T-helper 2 cell (primary cell): ENCODE measurements at places on chromosomes 2 and 18.

DNA sequence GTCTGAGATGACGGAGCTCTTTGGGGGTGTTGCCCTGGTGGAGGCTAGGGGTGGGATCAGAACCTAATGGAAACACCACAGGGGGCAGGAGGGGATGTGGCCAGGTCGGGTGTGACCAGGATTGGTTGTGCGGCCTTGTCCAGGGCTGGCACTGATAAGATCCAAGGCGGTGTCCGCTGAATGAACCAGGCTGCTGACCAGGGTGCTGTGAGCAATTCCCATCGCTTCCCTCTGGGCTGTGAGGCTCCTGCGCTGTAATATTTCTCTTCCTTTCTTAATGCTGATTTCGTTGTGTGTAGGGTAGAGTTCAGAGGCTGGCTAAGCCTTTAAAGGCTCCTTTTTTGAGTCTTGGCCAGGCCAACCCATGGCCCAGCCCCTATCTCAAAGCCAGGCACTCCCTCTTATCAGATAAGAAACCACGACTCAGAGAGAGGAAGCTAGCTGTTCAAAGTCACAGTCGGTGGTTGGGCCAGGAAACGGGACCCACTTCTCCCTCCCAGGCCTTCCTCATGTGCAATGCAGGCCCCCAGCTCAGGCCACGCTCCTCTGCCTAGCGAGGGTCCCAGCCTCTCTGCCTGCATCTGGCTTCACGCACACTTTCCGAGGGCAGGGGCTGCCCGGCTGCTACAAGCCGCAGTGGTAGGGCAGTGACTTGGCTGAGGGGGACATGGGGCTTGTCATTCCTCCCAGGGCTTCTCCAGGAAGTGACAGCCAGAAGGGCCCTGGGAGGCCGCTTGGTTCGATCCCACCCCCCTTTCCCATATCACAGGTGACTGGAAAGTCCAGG, 26.0 kb upstream of the FOSL2 start:
- peak; percentile 97 for DNase-seq

GRCh38 chr2:7527165-7527722, 610.0 kb downstream of the RNF144A start:
- no peak for DNase-seq

DNA sequence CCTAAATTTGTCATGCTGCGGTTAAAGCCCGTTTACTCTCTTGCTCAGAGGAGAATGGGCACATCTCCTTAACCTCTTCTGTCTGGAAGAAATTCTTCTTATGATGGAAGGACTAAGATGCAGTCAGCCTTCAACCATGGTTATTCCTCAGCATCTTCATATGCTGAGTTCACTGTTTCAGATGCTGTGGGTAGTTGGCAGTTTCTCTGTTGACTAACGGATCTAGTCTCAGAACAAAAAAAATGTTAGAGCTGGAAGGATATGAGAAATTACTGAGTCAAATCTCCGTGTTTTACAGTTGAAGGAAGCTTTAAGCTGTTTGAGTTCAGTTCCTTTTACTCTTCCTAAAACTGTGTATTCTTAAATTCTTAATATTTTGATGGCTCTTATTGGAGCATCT, 43.6 kb upstream of the PGAP1 start:
- no peak for DNase-seq

GRCh38 chr2:240960971-240961876, 37.2 kb upstream of the SNED1 start:
- DNase-seq, result no peak

DNA sequence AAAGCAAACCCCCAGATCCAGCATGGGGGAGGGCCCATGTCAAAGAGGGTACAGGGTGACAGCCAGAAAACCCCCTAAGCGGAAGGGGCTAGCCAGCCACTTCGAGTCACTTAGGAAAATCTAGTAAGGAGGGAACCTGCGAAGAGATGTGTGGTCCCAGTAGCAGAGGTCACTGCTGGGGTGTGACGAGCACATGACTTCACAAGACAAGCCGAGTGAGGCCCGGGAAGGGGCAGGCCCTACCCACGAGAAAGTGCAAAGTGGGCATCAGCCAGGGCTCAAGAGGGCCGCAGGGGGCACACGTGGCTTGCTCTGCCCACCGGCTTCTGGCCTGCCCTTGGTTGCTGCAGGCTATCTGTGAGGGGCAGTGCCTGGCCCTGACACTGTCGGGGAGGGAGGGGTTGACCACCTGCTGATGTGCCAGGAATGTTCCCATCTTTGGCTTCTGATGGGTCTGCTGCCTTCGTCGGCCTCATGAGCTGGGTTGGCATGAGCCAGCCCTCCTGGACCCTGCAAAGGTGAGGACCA, 11.5 kb downstream of the ODC1 start:
- DNase-seq, result no peak

DNA sequence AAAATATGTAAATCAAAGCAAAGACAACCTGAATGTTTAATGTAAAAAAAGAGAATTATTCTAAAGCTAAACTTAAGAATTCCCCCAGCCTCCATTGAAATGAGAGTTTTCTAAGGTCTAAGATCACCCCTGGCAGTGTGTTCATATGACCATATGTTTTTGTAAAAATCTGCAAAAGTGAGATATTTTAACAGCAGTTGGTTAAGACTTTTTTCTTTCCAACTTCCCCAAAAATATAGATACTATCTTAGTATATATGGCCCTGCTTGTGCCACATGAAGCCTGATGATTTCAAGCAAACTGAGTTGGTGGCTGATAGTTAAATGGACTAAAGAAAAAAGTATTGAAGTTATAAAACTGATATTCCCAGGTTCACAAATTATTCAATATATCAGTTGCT, 35.4 kb downstream of the ZNF804A start:
- DNase-seq, result no peak

- DNase-seq, result no peak
These were observed 26.1 kb upstream of the MAL start for GRCh38 chr2:94999431-94999883.

- no peak for DNase-seq
These were observed 955.2 kb upstream of the CELF4 start for GRCh38 chr18:38520786-38521185.

DNA sequence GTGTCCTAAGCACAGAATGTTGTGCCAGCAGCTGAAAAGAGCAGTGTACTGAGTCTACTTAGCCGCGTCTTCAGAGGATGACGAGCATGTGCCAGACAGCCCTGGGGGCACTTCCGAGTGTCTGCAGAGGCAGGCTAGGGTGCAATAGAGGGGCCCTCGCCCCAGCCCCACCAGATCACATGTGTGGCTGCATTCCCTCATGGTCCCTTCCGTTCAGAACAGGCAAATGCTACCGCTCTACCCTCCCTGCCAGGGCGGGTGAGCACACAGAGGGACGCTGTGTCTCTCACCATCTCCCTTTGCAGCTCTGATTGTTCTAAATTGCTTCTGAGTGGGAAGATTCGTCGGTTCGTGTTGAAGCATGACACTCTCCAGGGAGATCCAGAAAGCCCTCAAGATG, 212.2 kb upstream of the RAB12 start:
- DNase-seq, result no peak

DNA sequence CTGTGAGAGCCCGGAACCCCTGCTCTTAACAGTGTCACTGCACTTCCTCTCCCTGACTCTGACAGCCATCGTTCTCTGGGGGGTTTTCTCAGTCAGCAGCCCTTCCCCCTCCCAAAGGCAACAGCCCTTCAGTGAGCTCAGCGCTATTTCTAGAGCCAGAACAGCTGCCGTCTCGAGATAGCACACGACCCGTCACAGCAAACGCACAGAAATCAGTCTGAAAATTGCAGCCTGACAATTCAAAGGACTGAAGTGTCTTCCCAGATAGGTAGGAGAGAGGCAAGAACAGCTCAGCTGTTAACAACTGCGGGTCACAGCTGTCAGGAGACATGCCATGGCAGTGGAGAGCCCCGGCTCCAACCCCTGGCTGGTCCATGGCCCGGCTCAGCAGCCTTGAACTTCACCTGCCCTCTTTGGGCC, 45.4 kb downstream of the ST8SIA5 start:
- DNase-seq, result no peak

- DNase-seq, result no peak
These were observed 80.1 kb upstream of the CTNNA2 start for GRCh38 chr2:79432731-79433146.

GRCh38 chr18:36485772-36486171, 188.3 kb downstream of the FHOD3 start:
- DNase-seq, result no peak

DNA sequence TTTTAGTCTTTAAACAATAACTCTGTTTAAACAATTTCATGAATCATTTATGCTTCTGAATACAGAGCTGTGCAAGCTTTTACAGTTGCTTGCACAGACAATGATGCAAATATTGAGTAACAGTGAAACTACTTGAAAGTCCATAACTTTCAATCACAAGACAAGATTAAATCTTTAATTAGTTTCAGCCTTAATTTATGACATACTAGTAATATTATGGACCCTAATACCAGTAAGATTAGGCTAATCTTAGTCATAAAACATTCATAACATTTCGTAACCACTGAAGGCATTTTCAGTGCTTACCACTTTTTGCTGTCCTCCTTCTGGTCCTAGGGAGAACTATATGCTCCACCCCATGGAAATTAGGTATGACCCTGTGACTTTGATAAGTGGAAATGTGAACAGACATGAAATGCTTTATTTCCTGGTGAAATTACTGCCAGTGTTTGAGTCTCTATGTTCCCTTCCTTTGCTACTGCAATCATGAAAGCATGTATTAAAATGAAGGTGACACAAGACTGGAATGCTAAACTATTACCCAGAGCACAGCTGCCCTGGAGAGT, 1.8 kb upstream of the COBLL1 start:
- no peak for DNase-seq

- no peak for DNase-seq
These were observed 62.8 kb downstream of the ARL6IP6 start for GRCh38 chr2:152781175-152781574.

- DNase-seq, result no peak
These were observed 34.6 kb upstream of the B3GNT7 start for GRCh38 chr2:231360881-231361371.

DNA sequence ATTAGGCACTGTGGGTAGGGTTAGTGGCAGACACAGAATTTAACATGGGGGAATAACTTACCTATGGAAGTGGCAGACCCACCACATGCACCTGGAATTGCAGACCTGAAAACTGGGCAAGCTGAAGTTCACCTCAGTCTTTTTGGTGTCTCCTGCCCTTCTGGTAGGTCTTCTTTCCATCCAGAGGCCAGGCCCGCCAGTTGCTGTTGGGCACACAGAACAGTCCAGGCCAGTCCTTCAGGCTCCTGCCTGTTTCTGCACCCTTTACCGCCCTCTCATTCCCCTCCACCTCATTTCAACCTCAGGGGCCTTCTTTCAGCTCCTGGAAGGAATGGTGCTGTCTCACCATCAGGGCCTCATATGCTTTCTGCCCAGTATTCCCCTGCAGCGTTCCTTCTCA, 358.9 kb upstream of the ETAA1 start:
- no peak for DNase-seq

GRCh38 chr2:240573516-240574385, 5.5 kb downstream of the RNPEPL1 start:
- no peak for DNase-seq

GRCh38 chr2:189841019-189841418, 56.8 kb downstream of the PMS1 start:
- DNase-seq, result no peak

GRCh38 chr18:31206787-31207381, 44.2 kb upstream of the DSC1 start:
- no peak for DNase-seq

- no peak for DNase-seq
These were observed 293.0 kb downstream of the KCNS3 start for GRCh38 chr2:18171191-18172139.

DNA sequence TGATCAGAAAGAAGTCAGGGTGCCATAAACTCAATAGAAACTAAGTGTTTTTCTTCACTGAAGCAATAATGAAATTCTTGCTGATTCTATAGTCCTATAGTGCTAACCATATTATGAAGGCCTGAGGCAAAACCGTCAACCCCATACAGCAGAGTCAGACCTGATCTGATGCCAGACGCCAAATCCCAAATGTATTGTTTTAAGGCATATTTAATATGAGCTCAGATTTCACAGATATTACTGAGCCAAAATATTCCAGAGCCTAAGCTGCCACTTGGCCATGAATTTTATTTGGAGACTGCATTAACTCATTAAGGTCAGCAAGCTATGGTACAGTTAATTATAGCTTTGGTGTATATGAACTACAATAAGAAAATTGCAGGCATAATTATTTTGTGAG, 53.4 kb downstream of the SCN1A start:
- DNase-seq, result no peak

GRCh38 chr18:25875551-25876240, 214.7 kb downstream of the SS18 start:
- no peak for DNase-seq

- no peak for DNase-seq
These were observed 348.6 kb downstream of the ANAPC1 start for GRCh38 chr2:111535404-111535803.

DNA sequence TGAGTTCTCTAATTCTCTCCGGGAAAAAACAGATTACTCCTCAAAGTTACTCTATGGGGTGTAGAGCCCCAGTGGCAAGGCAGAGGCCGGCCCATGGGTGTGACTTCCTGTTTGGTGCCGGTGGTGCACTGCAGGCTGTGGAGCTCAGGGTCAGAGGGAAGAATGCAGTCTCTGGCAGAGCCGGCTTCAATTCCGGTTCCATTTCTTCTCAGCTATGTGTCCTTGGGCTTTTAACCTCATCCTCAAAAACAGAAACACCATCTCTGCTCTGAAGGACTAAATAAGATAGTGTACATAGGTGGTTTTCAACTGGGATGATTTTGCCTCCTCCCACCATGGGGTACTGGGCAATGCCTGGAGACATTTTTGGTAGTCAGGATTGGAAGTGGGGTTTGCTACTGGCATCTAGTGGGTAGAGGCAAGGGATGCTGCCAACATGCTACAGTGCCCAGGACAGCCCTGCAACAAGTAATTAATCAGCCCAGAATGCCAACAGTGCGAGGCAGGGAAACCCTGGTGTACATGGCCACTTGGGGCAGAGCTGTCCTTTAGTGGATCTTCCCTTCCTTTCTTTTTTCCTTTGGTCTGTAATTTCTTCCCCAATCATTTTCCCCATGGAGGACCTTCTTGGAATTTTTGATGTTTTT, 81.2 kb downstream of the INSIG2 start:
- no peak for DNase-seq

GRCh38 chr2:128187032-128187654, 96.1 kb downstream of the UGGT1 start:
- no peak for DNase-seq

DNA sequence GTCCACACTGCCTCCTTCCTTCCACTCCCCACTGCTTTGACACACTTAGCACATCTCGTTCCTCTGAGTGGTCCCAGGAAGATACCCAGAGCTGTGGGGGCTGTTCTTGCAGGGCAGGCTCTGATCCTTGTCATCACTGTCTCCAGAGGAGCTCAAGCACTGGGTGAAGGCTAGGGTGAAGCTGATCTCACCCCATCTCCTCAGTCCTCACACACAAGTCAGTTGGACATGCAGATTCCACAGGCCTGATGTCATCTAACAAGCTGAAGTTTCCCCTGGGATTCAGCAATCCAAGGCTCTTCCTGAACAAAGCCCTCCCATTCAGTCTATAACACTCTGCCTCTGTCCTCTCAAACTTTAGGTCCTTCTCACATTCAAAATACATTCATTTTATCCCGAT, 90.6 kb upstream of the RAB6C start:
- no peak for DNase-seq

- DNase-seq, result no peak
These were observed 90.9 kb downstream of the MALT1 start for GRCh38 chr18:58761970-58762780.
